H9 (cell line): ENCODE measurements at places on chromosomes 1 and 21.

GRCh38 chr1:222975472-222976122, 160.8 kb downstream of the DISP1 start:
- DNase-seq: no peak
- H3K36me3 ChIP-seq: peaks cover 5% of the 10 kb centered on the region; the same call in 1 of the 2 replicates
- H3K27me3 ChIP-seq: no peaks in the 10 kb centered on the region
- no peaks in the 10 kb centered on the region for H3K4me1 ChIP-seq
- H3K4me3 ChIP-seq: no peak overlapping the region

DNA sequence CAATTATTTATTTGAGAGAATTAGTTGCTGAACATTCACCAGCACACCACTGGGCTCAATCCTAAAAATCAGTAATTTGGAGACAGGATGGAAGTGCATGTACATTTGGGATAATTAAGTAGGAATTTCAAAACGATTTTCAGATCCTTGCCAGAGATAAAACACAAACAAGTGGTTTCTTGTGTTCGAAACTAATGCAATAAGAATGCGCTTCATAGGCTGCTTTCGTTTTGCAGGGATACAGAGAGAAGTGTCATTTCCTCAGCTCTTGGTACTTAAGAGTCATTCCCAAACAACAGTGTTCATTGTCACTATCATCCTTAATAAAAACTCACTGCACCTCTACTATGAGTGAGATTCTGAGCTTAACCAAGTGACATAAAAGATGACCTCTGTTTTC, 20.6 kb upstream of the USP24 start:
- no peaks in the 10 kb centered on the region for H3K36me3 ChIP-seq
- DNase-seq: no peak
- no peak overlapping the region for H3K4me3 ChIP-seq
- no peaks in the 10 kb centered on the region; the same call in 1 of the 2 replicates for H3K27me3 ChIP-seq

GRCh38 chr1:75472971-75473603, 137.8 kb downstream of the SLC44A5 start:
- no peaks in the 10 kb centered on the region for H3K27me3 ChIP-seq
- no peaks in the 10 kb centered on the region for H3K4me1 ChIP-seq
- no peak for DNase-seq
- no peak overlapping the region for H3K4me3 ChIP-seq

- H3K27me3 ChIP-seq: no peaks in the 10 kb centered on the region
- no peak overlapping the region for H3K4me3 ChIP-seq
- no peak for DNase-seq
- no peaks in the 10 kb centered on the region for H3K36me3 ChIP-seq
Observed at GRCh38 chr1:30734106-30734505, 10.7 kb upstream of the MATN1 start.

DNA sequence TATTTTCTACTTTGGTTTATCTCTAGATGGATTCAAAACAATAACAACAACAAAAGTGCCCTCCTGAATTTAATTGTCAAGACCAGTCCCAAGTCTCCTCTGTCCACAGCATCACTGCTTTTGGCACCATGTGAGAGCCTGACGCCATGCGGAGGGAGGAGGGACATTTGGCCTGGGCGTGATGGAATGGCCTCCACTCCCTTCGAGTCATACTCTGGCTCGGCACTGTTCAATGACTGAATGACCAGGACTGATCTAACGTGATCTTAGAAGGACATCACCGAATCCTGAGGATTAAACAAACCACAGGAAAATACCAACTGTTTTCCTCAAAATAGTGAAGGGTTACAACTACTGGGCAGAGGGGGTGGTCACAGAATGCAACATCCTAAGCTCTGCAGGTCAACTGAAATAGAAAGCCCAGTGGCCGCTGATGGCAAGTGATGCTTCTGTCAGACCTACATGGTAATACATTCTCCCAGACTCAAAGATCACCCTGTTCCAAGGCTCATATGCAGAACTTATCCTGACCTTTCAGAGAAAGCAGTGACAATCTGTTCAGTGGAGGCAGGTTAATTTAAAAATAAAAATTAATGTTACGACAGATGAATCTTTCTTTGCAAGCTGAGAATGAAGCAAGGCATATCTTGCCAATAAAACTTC, 19.1 kb downstream of the SRSF4 start:
- H3K4me3 ChIP-seq: no peak overlapping the region
- DNase-seq: no peak
- peaks cover 26% of the 10 kb centered on the region for H3K4me1 ChIP-seq

DNA sequence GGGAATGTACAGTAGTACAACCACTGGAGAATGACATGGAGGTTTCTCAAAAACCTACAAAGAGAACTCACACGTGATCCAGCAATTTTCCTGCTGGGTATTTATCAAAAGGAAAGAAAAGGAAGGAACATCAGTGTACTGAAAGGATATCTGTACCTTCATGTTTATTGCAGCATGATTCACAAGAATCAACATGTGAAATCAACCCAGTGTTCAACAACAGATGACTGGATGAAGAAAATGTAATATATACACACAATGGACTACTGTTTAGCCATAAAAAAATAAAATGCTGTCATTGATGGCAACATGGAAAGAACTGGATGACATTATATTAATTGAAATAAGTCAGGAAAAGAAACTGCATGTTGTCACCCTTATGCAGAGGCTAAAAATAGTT, 19.0 kb upstream of the CYP4A11 start:
- H3K4me3 ChIP-seq: no peak overlapping the region
- H3K36me3 ChIP-seq: peaks cover 4% of the 10 kb centered on the region; the same call in 1 of the 2 replicates
- H3K4me1 ChIP-seq: no peaks in the 10 kb centered on the region
- no peak overlapping the region for H3K27ac ChIP-seq
- H3K27me3 ChIP-seq: no peaks in the 10 kb centered on the region

GRCh38 chr21:40902299-40902698, 55.3 kb upstream of the DSCAM start:
- H3K36me3 ChIP-seq: no peaks in the 10 kb centered on the region
- no peaks in the 10 kb centered on the region for H3K27me3 ChIP-seq
- DNase-seq: no peak
- no peak overlapping the region for H3K27ac ChIP-seq
- no peak overlapping the region for H3K4me3 ChIP-seq
- H3K4me1 ChIP-seq: no peaks in the 10 kb centered on the region

- H3K27me3 ChIP-seq: no peaks in the 10 kb centered on the region
- no peak for DNase-seq
- H3K4me1 ChIP-seq: no peaks in the 10 kb centered on the region
- H3K27ac ChIP-seq: no peak overlapping the region
- H3K4me3 ChIP-seq: no peak overlapping the region
- peaks cover 6% of the 10 kb centered on the region; the same call in 2 of the 3 replicates for H3K36me3 ChIP-seq
Observed at GRCh38 chr1:224533517-224533916, 82.6 kb upstream of the CNIH3 start.

GRCh38 chr1:169853341-169853740, 40.4 kb downstream of the SCYL3 start:
- no peaks in the 10 kb centered on the region for H3K4me1 ChIP-seq
- DNase-seq: no peak
- no peaks in the 10 kb centered on the region for H3K27me3 ChIP-seq
- peaks cover 69% of the 10 kb centered on the region for H3K36me3 ChIP-seq

GRCh38 chr1:221456918-221457317, 285.0 kb downstream of the DUSP10 start:
- H3K27me3 ChIP-seq: no peaks in the 10 kb centered on the region
- H3K4me1 ChIP-seq: no peaks in the 10 kb centered on the region
- H3K36me3 ChIP-seq: no peaks in the 10 kb centered on the region
- no peak for DNase-seq
